NCI-H187 (cell line): ENCODE measurements at places on chromosomes 16 and 17.

- no peak for DNase-seq
Observed at GRCh38 chr17:17713839-17714238, 32.6 kb downstream of the RAI1 start.

DNA sequence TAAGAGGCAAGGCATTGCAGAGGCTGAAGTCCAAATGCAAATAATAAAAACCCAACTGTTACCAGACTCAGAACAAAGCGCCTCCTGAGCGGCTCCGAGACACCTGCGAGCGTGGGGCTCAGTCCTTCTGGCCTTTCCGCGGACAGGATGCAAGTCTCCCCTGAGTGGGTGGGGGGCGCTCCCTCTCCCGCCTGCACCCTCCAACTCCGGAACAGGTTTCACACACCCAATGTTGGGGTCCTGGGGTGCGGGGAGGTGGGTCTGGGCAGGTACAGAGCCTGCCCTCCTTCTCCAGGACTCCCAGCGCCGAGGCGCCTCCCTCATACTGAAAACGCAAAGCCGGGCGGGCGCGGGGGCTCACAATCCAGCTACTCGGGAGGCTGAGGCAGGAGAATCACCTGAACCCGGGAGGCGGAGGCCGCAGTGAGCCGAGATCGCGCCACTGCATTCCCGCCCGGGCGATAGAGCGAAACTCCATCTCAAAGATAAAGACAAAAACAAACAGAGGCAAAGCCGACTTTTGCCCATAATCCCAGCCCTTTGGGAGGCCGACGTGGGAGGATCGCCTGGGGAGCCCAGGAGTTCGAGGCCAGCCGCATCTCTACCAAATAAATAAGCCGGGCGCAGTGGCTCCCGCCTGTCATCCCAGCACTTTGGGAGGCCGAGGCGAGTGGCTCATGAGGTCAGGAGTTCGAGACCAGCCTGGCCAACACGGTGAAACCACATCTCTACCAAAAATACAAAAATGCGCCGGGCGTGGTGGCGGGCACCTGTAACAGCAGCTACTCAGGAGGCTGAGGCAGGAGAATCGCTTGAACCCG is 893 bp downstream of the GINS2 start:
- no peak for DNase-seq

DNA sequence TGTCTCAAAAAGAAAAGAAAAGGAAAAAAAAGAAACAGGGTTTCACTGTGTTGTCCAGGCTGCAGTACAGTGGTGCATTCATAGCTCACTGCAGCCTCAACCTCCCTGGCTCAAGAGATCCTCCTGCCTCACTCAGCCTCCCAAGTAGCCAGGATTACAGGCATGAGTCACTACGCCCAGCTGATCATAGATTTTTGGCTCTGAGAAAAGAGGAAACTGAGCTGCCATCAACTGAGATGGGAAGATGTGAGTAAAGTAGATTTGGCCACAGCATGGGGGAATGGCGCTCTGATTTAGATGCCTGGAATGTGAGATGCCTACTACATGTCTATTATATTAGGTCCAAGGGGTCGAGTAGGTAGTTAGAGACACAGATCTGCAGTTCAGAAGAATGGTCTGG is 5.9 kb upstream of the NAGS start:
- DNase-seq, result no peak

- DNase-seq, result no peak
Observed at GRCh38 chr17:44898768-44899073, 524 bp downstream of the EFTUD2 start.

GRCh38 chr16:10501016-10501607 is 79.3 kb downstream of the EMP2 start:
- DNase-seq, result no peak
